ENCODE measurements at places on chromosomes 13 and 19.

GRCh38 chr13:62418872-62419271 lies 1003.2 kb upstream of the PCDH20 start:
- DNase-seq: no peak

GRCh38 chr13:84917252-84917878 lies 881.9 kb downstream of the SLITRK6 start:
- DNase-seq: no peak

GRCh38 chr19:54316746-54317107 lies 3.8 kb upstream of the LILRA5 start:
- DNase-seq: no peak

DNA sequence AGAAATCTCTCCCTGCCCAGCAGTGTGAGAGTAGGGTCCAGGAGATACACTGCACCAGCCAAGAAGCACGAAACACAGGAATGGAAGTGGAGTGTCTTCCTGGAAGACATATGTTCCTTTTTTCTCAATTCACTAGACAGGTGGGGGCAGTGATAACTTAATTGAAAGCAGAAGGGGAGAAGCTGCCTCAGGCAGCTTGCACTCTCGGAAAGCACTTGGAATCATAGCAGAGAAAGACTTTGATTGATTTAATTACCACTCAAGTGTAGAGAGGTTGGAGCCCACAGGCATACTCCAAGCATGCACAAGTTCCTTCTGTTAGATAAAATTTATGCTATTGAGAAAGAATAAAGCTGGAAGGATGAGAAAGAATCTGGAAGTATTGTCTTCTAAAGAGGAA lies 249.4 kb downstream of the SLITRK6 start:
- no peak for DNase-seq

DNA sequence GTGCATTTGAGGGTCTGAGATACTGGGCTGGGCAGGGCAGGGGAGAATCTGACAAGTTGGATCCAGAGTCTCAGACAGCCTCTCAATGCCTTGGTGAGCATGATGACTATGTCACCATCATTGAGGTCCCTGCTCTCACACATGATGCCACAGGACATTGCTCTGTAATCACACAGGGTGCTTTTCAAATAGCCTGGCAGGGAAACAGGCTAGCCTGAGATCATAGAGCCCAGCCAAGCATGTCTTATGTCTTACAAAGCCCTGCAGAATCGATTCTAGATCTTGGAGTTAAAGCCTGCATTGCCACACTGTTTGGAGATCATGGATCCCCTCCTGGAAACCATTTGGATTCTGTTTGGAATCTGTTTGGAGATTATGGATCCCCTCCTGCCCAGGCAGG lies 5.3 kb downstream of the KCNN1 start:
- no peak for DNase-seq

DNA sequence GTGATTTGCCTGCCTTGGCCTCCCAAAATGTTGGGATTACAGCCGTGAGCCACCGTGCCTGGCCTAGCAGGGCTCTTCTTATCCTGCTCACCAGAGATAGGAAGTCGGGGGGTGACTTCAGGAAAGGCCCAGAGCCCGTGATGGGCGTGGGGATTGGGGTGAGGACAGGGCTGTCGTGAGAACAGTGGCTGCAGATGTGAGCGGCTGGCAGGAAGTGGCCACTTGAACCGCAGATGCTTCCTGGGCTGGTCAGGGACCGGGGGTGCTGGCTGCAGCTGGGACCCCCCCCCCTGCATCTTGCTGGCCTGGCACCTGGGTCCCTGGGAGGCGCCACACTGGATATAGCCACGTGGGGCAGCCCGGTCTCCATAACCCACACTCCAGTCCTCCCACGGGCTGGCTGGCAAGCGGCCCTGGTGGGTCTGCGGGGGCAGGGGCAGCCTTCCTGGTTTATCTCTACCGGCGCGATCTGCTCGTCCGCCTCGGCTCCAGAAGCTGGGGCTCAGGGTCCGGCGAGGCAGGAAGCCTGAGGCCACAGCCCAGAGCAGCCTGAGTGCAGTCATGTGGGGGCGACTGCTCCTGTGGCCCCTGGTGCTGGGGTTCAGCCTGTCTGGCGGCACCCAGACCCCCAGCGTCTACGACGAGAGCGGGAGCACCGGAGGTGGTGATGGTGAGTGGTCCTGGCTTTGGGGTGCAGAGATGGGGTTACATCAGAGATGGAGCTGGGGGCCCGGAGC lies at the start of gene F2RL3:
TSS of gene F2RL3 (plus strand) at position 371 of the 737 bp plus-strand sequence. CDS start at position 562, 191 bp downstream.
- no peak for DNase-seq

GRCh38 chr19:48950159-48950558 lies 4.5 kb upstream of the BAX start:
- DNase-seq: no peak

DNA sequence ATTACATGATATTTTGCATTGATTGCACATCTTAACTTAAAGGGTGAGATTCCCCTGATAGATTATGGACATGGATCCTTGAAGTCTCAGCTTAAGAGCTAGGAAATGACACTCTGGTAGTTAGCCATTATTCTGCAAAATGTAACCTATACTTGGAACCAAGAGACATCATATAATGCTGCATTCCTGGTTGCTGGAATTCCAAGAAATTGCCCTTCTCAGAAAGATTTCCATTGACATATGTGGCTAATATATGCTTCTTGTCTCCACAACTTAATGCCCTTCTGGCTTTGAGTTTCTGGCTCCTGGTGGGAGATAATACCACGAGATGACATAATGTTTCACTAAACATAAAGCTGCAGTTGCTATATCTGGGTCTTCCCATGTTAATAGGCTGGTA lies 204.4 kb upstream of the TRPC4 start:
- no peak for DNase-seq

GRCh38 chr13:40452741-40453334 lies 213.6 kb downstream of the FOXO1 start:
- DNase-seq: no peak

- DNase-seq: peak; percentile 12
These were observed 474 bp upstream of the IFT88 start for GRCh38 chr13:20566468-20566897.

GRCh38 chr13:49417161-49417560 lies 26.7 kb downstream of the CAB39L start:
- no peak for DNase-seq

DNA sequence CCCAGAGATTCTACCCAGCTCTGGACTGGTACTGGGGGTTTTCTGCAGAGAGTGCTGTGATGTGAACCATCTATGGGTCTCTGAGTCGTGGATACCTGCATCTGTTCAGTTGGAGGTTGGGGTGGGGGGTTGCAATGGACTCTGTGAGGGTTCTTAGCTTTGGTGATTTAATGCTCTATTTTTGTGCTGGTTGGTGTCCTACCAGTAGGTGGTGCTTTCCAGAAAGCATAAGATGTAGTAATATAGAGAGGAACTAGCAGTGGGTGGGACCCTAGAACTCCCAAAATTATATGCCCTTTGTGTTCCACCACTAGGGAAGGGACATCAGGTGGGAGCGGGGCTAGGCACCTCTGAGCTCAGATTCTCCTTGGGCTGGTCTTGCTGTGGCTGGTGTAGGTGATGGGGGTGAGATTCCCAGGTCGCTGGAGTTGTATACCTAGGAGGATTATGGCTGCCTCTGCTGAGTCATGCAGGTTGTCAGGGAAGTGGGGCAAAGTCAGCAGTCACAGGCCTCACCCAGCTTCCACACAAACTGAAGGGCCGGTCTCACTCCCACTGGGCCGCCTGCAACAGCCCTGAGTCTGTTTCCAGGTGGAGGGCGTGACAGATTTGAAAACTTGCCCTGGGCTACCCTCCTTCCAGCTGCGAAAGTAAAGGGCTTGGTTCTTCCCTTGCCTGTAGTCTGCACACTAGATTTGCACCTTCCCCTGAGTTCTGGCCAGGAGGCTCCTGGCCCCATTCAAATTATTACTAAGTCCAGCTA lies 573.0 kb upstream of the SLITRK1 start:
- DNase-seq: no peak

GRCh38 chr13:60790620-60791019 lies 393.6 kb downstream of the TDRD3 start:
- no peak for DNase-seq

- DNase-seq: no peak
These were observed 827.7 kb upstream of the PCDH9 start for GRCh38 chr13:68057836-68058235.

DNA sequence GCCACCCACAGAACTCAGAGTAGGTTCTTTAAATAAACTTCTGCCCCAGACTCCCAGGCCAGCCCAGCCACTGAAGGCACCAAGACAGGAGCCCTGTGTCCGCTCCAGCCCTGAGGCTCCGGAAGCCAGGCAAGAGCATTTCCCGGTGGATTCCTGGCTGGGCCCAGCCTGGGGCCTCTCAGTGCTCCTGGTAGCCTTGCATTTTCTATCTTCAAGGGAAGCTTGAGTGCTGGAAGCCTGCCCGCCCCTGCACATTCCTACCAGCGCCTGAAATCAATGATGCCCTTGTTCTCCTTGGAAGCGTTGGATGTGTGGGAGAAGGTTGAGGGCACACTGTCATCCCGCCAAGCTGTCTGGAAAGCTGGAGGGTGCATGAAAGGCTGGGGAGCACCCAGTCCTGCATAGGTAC lies 70.3 kb downstream of the ALOX5AP start:
- DNase-seq: no peak

- DNase-seq: no peak
These were observed 2.0 kb upstream of the INAFM1 start for GRCh38 chr19:47272448-47273312.

DNA sequence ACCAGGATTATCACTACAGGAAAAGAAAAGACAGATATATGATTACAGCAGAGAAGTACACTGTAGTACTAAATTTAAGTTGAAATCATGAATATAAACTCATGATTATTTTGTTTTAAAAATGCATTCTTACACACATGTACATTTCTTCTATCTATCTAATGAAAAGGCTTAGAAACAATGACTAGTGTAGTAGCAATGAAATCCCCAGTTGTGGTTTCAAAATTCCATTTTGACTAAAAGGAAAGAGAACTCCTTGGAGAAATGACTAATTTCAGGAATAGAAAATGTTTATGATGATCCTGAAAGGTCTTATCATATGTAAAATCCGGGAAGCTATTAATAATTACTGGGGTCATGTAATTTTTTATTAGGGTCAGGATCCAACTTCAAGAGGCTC lies 195.0 kb upstream of the STARD13 start:
- DNase-seq: no peak

DNA sequence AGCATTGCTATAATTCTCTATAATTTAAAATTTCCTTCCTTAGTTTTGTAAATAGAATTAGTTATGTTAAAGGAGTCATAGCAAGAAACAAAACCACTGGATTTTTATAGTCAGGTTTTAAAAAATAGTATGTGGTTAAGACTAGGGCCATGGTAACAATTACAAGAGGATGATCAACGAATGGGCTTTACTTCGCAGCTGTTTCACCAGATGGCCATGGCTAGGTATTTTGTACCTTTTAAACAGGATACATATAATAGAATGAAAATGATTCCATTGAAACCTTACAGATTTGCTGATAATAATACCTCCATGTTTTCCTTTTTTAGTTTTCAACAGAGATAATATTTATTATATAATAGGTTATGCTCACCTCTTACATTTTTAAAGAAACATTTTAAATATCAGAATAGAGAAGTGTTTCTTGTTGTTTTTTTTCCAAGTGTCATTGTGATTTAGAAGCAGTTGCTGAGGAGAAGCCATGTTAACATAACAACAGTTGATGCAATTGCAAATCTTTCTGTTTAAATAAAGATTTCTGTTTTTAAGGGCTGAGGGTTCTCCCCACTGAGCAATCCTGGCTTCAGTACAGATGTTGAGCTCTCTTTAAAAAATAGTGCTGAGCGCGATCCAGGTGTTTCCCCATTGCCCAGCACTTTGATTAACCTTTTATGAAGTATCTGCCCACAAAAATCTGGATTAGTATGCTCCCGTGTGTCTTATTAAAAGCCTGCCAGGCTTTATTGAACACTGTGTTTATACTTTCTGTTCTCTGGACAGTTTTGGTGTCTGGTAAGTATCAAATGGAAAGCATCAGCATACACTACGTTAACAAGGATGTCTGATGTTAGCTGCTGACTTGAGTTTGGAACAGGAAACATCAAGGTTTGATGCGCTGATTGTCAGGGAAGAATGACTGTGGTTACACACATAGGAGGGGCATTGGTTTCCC lies 205.3 kb downstream of the HS6ST3 start:
- no peak for DNase-seq

DNA sequence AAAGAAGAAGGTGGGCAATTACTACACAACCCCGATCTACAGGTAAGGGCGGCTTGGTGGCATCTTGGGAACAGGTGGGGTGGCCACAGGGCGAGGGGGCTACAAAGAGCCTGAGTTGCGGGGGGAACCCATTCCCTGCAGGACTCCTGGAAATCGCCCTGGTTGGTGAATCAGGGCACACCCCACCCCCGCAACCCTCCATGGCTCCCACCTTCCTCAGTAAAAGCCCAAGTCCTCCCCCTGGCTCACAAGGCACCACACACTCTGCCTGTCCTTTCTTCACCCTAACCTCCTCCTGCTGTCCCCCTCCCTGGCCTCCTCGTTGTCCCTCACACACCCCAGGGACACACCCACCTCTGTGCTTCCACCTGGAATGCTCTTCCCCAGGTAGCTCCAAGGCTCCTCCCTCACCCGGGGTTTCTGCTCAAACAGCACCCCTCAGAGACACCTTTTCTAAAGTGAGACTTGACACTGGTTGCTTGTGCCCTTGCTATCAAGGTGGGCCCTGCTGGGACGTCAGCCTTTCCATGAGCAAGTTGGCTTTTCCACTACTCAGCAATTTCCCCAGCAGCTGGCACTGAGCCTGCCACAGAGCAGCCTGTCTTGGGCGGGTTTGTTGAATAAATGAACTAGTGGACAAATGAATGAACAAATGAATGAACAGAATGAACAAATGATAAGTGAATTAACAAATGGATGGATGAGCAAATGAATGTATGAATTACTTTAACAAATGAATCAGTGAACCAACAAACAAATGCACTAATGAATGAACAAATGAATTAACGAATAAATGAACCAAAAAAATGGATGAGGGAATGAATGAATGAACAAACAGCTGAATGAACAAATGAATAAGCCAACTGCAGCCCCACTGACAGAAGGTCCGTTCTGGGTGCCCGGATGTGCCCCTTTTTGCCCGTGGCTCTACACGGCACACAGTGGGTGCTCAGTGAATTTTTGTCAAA lies 6.2 kb upstream of the MRI1 start:
- DNase-seq: no peak

GRCh38 chr19:19532806-19533701 lies 4.3 kb downstream of the YJEFN3 start:
- no peak for DNase-seq

DNA sequence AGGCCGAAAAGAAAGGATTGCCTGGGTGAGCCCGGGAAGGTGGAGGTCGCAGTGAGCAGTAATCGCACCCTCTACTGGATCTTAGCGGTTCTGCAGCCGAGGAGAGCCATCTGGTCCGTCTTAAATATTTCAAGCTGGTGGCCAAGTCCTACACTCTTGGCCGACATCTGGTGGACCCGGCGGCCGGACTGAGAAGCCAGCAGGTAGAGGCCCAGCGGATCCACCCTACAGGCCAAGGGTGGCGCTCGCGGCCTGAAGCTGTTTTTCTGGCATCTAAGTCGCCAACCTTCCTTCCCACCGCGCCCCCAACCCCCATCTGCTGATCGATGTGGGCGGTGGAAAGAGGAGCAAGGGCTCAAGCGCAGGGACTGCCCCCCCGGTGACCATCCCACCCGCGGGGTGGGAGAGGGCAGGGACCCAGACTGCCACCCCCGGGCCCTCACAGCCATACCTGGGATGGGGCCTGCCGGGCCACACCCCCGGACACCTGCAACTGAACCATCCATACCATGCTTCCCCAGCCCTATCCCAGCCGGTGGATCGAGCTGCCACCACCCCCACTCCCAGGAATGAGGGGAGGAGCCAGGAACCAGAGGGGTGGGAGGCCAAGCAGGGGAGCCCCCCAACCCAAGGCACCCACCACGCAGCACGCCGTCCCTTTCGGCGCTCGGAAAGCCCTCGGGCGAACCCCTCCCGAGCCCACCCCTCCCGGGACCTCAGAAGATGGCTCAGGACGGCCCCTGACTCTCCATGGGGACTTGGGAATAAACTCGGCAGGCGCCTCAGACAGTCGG lies 46.3 kb upstream of the ZNF730 start:
- no peak for DNase-seq
